GM12892 (cell line): ENCODE measurements at places on chromosomes 3 and 15.

- no peak for DNase-seq
Measured at GRCh38 chr3:54262541-54262940, 140.2 kb downstream of the CACNA2D3 start.

DNA sequence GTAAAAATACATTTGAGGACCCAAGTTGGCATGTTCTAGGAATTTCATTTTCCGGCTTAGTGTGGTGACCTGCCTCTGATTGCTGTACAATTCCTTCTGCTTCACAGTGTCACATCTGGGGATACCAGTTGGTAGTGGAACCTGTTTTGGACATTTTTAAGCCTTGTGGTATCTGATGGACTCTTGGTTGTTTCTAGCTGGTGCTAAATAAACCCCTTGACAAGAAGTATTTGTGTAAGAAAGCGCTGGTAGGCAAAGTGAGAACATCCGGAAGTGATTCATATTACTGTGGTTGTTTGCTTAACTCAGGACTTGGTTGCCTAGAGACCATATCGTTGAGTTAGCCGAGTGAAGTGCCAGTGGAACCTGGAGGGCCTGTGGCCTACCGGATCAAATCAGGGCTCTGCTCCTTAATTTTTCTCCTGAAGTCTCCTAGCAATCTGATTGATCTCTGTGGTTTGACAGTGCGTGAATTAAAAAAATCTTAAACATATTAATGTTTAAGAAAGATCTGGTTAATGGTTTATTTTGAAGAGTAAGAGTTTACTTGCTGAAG is 12.8 kb downstream of the IQGAP1 start:
- DNase-seq: peak; percentile 55

GRCh38 chr3:24235121-24235520 is 259.5 kb downstream of the THRB start:
- DNase-seq: no peak

- DNase-seq: no peak
Measured at GRCh38 chr15:55981582-55982249, 11.7 kb downstream of the NEDD4 start.

- peak; percentile 68 for DNase-seq
Measured at GRCh38 chr15:40282869-40283614, at the start of gene ANKRD63. Gene ANKRD63 (minus strand): TSS chr15:40283064. CDS start chr15:40282586, 478 bp downstream.
